CD4-positive, alpha-beta T cell treated with Interleukin-6 at 100 ng/mL for 8 hours (primary cell): ENCODE measurements at places on chromosomes 1 and 21.
A peak's percentile ranks its signal among the peaks of the same experiment; 100 is the strongest.

DNA sequence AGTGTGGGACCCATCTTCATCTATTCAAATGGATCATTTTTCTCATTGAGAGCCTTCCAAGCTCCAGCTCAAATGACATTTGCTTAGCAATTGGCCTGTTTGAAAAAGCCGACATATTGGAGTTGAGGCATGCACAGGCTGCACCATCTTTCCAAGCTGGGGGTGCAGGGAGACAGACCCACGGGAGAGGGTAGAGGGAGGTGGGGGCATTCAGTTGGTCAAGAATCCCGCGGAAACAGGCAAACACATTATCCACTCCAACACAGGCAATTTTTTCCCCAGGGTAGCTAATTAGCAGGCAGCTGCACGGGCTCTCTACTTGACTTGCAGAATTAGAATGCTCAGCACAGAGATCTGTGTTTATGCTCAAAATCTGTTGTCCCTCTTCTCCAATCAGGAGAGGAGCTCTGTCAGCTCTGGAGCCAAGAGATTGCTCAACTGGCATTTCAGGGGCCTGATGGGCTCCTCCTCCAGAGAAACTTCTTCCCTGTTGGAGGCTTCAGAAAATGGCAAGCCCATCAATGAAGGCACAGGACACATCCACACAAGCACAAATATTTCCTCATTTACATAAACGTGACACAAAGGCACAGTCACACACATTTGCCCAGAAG, 267.8 kb downstream of the FOXD2 start:
- DNase-seq: no peak

DNA sequence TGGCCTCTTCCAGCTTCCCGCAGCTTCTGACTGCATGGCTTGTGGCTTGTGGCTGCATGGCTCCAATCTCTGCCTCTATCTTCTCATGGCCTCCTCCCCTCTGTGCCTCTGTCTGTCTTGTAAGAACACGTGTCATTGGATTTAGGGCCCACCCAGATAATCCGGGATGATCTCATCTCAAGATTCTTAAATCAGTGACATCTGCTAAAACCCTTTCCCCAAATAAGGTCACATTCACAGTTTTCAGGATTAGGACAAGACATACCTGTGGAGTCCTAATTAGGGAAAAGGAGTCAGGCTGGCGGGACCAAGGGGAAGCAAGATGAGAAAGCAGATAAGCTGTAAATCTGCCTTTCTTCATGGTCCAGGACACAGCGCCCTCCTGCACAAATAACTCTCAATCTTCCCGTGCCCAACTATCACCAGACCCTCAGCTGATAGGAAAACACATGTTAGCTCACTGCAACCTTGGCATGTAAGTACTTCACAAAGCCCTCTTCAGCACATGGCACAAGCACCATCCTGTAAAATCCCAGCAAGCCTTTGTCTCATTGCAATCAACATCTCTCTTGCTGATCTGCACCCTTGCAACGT, 82.2 kb downstream of the SPSB1 start:
- no peak for DNase-seq

DNA sequence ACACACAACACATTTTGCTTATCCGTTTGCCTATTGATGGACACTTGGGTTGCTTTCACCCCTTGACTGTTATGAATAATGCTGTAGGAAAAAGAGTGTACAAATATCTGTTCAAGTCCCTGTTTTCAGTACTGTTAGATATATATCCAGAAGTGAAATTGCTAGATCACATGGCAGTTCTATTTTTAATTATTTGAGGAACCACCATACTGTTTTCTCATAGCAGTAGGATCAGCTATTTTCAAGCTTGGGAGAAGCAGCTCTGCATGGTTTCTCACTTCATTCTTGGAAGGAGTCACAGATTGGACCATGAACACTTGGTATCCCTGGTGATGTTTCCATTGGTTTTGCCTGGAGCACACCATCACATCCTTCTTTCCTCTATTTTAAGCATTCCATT, 114.4 kb upstream of the ZP4 start:
- no peak for DNase-seq

DNA sequence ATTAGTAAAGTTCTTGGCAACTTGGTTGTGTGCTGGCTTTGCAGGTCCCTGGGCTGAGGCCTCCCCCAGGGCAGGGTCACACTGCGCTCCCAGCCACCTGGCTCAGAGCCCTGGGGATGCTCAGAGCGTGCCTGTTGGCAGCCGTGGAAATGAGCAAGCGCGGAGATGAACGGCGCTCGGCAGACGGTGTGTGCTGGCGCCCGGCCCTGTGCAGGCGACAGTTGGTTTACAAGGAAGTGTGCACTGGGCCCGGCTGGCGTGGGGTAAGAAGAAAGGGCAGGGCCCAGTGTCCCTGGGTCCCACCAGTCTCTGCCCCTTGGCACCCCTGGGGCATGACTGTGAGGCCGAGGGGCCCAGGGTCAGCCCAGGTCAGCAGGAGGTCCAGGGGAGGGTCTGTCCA, 25.7 kb upstream of the PEX10 start:
- DNase-seq: no peak

DNA sequence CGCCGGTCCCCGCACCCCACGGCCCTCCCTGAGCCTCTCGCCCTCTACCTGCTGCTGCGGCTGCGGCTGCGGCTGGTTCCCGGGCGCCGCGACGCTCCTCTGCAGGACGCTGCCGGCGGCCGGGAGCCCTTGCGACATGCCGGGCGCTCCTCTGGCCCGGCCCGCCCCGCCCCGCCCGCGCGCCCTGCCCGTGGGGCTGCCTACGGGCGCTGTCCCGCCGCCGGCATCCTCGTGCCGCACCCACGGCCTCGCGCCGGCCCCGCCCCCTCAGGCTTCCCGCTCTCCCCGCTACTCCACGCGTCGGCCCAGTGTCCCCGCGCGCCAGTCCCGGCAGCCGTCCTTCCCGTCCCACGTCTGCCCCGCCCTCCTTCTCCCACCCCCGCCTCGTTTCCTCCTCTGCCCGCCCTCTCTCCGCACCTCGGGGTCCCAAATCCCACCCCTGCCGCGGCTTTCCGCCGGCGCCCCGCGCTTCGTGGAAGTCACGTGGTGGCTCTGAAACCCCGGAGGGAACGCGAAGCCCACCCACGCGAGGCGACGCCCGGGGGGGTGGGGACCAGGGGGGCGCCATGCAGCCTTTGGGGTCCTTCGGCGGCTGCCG, at the start of gene BATF3:
BATF3 (minus strand) TSS at position 216 of the 598 bp plus-strand sequence; CDS start at position 138, 78 bp downstream.
- DNase-seq: peak; percentile 37

DNA sequence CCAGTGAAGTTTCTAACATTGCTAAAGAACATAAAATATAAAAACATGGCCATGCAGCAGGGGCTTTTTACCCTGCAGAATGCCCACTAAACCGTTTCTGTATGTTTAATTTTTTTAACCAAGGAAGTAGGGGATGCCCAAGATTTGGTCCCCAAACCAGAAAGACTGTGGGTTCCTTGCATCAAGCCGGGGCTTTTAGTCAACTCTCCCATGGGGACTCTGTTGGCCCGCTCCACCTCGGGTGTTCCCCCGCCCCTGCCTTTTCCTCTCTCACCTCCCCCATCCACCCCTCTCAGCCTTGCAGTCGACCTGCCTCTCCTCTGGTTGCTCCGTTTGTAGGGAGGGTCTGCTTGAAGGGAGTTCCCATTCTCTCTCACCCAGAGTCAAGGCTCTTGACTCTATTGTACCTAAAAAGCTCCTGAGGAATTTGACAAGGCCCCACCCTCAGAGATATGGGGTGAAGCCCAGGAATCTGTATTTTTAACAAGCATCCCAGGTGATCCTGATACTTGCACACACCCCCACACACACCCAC, 117.5 kb downstream of the TOMM20 start:
- DNase-seq: peak; percentile 44

- DNase-seq: no peak
Measured at GRCh38 chr1:60265560-60266535, 192.3 kb upstream of the C1orf87 start.

DNA sequence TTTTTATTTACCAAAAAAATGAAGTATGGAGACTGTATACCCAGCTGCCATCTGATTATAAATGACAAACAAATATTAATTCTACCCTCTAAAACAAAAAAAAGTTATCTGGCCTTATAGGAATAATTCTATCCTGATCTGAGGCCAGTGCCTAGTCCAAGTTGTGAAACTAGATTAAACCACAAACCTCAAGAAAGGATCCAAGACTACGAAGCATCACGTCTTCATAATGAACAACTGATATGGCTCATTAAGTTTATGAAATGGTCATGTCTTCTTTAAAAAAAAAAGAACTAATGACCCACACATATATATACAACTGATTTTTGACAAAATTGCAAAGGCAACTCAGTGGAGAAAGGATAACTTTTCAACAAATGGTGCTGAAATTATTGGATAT, 32.4 kb upstream of the CTTNBP2NL start:
- no peak for DNase-seq

- DNase-seq: peak; percentile 82
Measured at GRCh38 chr21:44065428-44065827, 41.8 kb upstream of the PWP2 start.

- no peak for DNase-seq
Measured at GRCh38 chr1:222909586-222909985, 94.7 kb downstream of the DISP1 start.

GRCh38 chr1:2537784-2538115, 7.7 kb upstream of the HES5 start:
- no peak for DNase-seq

DNA sequence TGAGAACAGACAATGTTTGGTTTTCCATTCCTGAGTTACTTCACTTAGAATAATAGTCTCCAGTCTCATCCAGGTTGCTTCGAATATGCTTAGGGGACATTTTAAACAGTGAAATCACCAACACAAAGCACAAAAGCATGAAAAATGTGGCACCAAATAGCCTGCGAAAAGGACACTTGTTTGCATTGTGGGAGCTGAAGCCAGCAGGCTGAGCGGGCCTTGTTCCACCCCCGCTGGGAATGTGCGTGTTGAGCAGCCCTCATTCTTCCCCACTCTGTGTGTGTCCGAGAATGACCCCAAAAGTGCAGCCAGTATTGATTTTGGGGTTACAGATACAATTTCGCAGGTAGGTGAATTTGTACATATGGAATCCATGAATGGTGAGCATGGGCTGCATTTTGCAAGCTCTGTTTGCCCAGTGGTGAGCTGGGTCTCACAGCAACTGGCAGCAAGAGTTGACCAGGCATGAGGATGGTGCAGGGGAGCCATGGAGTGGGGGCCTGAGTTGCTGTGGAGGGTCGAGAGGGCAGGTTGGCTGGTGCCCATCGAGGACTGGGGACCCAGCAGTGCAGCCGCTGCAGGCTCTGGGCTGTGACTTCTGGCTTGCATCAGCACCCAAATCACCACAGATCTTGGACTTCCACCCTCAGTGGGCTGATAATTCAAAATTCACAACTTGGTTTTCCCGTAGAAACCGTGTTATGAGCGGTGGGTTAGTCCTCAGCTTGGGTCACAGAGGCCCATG, 29.4 kb downstream of the NENF start:
- DNase-seq: no peak

- DNase-seq: no peak
Measured at GRCh38 chr1:100130552-100131077, 2.1 kb downstream of the SASS6 start.

GRCh38 chr21:29175408-29176134, 45.1 kb downstream of the MAP3K7CL start:
- DNase-seq: no peak

- no peak for DNase-seq
Measured at GRCh38 chr1:241624935-241625334, 15.2 kb downstream of the CHML start.

DNA sequence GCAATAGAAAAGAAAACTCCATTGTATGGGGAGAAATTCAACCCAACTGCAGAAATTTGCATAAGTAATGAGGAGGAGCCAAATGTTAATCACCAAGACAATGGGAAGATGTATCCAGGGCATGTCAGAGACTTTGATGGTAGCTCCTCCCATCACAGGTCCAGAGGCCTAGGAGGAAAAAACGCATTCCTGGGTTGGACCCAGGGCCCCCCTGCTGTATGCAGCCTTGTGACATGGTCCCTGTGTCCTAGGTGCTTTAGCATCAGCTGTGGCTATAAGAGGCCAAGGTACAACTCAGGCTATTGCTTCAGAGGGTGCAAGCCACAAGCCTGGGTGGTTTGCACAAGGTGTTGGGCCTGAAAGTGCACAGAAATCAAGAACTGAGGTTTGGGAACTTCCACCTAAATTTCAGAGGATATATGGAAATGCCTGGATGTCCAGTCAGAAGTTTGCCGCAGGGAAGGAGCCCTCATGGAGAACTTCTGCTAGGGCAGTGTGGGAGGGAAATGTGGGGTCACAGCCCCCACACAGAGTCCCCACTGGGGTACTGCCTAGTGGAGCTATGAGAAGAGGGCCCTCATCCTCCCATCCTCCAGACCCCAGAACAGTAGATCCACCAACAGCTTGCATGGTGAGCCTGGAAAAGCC, 162.3 kb downstream of the TGFB2 start:
- no peak for DNase-seq

- no peak for DNase-seq
Measured at GRCh38 chr1:225539575-225539974, 111.7 kb upstream of the LBR start.

DNA sequence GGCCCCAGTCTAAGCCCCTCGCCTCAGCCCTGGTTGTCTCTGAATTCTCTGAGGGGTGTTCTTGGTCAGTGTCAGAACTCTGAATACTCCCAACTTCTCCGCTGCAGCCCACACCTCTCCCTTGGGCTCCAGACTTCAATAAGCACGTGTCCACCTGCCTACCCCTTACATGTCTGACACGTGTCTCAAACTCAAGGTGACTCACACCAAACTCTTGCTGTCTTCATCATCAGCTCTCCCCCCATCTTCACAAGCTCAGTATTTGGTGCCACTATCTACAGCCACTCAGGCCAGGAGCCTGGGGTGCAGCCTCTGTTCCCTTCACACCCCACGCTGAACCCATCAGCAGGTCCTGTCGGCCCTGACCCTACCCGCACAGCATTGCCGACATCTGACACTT, 18.8 kb upstream of the UBXN10 start:
- DNase-seq: no peak

DNA sequence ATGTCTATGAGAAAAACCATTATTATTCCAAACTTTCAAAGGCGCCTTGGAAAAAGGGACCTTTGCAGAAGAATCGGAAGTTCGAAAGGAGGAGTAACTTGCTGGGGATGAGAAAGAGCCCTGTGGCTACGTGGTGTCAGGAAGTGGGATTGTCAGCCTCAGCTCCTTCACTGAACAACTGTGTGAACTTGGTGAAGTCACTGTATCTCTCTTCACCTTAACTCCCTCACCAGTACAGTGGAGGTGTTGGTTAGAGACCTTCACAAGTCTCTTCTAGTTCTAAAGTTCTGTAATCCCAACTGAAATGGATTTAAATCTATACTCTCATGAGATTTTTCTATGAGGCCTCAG, 285.6 kb downstream of the CACNA1E start:
- no peak for DNase-seq

- no peak for DNase-seq
Measured at GRCh38 chr1:222786121-222786520, 28.7 kb upstream of the DISP1 start.

GRCh38 chr1:205466595-205467220, 10.9 kb upstream of the BLACAT1 start:
- DNase-seq: no peak

- DNase-seq: no peak
Measured at GRCh38 chr1:74522148-74522547, 9.7 kb upstream of the LRRC53 start.

GRCh38 chr1:54238353-54239034, 38.5 kb downstream of the MRPL37 start:
- DNase-seq: no peak
